ENCODE measurements at places on chromosomes 1 and 21.

GRCh38 chr1:13899856-13900255 lies 199.9 kb downstream of the PRDM2 start:
- no peak for DNase-seq

- DNase-seq = no peak
These were observed 1.1 kb upstream of the SHISAL2A start for GRCh38 chr1:52631759-52632331.

DNA sequence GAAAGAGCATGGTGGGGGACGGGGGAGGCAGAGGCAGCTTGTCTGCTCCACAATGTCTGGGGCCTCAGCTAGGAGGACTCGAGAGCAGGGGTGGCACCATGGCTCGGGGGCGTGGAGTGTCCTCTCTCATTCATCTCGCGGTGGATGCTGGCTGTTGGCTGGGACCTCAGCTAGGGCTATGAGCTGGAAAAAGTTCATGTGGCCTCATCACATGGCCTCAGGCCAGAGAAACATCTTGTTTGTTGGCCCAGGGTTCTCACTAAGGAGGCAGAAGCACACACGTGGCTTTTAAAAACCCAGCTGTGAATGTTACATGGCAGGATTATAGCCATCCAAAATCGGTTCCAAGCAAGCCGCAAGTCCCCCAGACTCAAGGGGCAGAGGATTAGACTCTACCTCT lies 6.2 kb upstream of the CENPS start:
- no peak for DNase-seq

DNA sequence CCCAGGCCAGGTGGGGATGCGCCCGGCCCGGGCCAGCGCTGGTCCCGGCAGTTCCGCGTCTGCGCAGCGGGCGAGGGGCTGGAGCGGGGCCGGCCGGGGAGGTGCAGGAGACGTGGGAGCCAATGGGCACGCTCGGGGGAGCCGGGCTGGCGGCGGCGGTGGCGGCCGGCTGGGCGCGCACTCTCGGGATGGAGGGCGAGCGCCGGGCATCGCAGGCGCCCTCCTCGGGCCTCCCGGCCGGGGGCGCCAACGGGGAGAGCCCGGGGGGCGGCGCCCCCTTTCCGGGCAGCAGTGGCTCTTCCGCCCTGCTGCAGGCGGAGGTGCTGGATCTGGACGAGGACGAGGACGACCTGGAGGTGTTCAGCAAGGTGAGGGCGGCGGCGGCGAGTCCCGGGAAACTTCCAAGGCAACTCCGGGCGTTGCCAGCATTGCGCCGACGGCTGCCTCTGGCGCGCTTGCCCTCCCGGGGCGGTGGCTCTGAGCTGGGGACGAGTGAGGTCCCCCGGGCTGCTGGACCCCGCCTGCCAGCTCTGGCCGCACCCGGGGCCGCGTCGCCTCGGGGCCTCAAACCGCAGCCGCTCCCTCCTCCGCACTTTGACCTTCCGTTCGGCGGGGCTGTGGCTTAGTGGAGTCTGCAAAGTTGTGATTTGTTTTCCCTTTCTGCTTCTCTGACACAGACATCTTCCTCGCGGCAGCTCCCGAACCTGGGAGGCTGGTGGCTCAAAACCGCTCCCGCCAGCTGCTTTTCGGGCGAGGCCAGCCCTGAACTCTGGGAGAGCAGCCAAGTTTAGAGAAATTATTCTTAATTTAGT lies at the start of gene SNX7:
SNX7 (plus strand) TSS at position 178 of the 812 bp plus-strand sequence; CDS start at position 189, 11 bp downstream.
- no peak for DNase-seq

- no peak for DNase-seq
These were observed 24.6 kb upstream of the MAPKAPK2 start for GRCh38 chr1:206660136-206660535.

DNA sequence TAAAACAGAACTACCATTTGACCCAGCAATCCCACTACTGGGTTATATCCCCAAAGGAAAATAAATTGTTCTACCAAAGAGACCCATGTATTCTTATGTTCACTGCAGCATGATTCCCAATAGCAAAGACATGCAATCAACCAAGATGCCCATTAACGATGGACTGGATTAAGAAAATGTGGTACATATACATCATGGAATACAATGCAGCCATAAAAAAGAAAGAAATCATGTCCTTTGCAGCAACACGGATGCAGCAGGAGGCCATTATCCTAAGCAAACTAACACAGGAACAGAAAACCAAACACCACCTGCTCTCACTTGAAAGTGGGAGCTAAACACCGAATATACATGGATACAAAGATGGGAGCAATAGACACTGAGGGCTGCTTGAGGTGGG lies 44.2 kb downstream of the SLC35D1 start:
- DNase-seq = no peak

DNA sequence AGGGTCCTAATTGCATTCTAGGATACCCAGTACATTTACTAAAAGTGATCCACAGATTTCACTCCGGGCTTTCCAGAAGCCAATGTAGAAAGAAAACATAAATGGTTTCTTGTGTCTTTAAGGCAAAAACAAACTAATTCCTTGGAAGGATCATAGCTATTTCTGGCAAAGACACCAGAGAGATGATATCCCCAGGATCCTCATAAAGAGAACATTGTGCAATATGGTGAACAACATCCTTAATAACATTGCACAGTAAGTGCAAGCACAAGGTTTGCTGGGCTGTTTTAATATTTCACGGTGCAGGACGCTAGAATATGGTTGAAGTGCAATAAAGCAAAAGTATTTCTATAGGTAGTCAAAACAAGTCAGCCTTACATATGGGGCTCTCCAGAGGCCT lies 83.0 kb downstream of the NTPCR start:
- no peak for DNase-seq

DNA sequence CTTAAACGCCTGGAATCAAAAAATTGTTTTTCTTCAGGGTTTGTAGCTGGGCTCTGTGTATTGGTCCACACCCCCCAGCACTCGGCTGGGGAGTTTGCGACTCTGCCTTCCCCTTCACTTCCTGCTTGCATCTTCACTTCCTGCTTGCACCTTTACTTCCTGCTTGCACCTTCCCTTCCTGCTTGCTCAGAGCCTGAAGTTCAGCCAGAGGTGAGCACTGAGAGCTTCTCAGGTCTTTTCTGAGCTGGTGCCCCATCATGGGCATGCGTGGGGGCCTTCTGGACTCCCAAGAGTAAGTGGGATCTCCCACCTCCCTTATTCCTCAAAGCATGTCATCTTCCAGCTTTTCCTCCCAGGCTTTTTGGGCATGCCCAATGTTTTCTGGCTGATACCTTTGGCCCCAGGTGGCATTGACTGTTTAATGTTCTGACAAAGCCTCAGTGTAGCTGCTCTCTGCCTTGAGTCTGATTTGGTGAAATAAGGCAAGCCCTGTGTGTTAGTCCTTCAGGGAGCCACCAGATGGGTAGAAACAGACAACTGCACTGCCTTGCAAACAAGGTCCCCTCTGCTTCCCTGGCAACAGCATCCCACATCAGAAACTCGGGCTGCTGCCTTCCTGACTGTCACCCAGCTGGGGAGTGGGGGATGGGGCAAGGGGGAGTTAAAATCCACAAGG lies 3.5 kb downstream of the KRTAP10-2 start:
- DNase-seq = no peak

DNA sequence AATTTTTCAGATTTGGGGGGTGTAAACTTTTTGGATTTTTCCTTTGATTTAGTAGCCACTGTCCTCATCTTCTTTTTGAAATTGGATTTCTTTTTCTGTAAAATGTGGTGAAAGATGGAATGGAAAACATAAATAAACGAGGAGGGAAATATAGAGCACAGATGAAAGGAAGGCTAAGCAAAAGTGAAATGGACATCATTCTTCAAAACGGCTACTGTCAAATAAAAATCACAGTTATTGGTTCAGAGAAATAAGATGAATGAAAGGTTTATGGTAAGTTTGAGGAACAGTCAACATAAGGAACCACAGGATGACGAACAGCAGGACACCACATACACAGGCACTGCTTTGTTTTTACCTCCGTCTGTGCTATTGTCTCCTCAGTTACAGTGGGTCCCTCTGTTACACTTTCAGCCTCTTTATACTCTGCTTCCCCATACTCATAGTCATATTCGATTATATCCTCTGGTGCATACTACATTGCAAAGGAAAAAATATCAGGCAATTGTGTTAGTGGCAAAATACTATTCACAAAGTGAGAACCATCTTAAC lies 82.4 kb downstream of the COL11A1 start:
- DNase-seq = no peak

DNA sequence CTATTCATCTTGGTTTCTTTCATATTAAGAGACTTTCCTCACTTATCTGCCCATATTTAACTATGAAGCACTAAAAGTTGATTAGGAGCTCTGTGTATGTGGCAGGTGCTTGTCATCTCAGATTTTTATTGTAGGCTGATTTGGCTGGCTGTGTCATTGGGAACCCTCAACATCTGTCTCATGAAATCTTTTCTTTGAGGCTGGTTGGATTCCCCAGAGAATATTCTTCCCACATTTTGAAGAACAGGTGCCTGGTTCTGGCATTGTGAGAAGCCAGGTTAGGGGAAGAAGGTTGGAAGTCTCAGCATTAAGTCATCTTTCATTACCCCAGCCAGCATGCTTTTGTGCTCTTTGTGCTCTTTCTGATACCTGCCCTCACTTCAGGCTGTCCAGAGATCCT lies 37.1 kb downstream of the EEIG2 start:
- no peak for DNase-seq

DNA sequence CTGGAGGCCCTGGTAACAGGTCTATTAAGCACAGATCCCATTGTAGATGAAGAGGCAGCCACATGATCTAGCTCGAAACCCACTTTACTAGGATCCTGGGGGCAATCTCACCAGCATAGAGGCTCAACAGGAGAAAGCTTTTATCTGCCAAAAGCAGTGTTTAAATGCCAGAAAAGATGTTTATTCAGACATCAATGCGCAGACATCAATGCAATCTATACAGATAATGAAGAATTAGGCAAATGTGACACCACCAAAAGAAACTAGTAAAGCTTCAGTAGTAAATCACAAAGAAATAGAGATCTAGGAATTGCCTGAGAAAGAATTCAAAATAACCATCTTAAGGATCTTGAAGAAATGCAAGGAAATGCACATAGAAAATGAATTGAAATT lies 32.5 kb downstream of the OR6Y1 start:
- no peak for DNase-seq
